ENCODE measurements at places on chromosomes 6 and 20. TPM values are rescaled to one million over a fixed set of nuclear protein-coding genes. Genes with fewer than 3 reads are reported as not detected.

The ADGRF4 gene
- total RNA-seq = not detected

The TBC1D7 gene
- 9.1 TPM for total RNA-seq

The HTR1B gene
- not detected for total RNA-seq

The ZC3H12D gene
- 219 TPM for total RNA-seq

The CCDC170 gene
- not detected for total RNA-seq

The MANEA gene
- total RNA-seq = 6.8 TPM

The LST1 gene
- 42.6 TPM for total RNA-seq

The HLA-DMB gene
- total RNA-seq = 23.3 TPM

GRCh38 chr6:156719395-156719719, 57.8 kb upstream of the ARID1B start:
- peak; percentile 10 for DNase-seq
- peaks cover 14% of the 10 kb centered on the region for H3K4me1 ChIP-seq
- no peaks in the 10 kb centered on the region for H3K27me3 ChIP-seq
- H3K27ac ChIP-seq = peak overlapping the region; percentile 95

DNA sequence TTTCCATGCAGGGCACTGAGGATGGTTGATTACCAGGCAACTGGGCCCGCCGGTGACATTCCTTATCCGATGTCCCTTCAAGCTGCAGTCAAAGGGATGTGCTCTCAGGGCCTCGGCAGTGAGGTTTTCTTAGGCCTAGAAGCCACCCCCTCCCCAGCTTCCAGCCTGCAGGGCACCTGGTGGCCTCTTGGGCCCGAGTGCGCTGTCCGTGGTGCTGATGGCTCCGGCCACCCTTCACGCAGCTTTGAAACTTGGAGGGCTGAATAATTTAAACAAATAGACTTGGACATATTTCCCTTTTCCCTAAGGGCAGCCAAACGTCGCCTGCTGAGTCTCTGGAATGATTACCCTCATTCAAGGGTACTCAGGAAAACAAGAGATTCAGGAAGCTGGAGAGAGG, 8.9 kb upstream of the MLN start:
- no peak for DNase-seq
- no peak overlapping the region for H3K4me3 ChIP-seq
- peaks cover 68% of the 10 kb centered on the region for H3K27me3 ChIP-seq
- peaks cover 3% of the 10 kb centered on the region for H3K36me3 ChIP-seq
- H3K4me1 ChIP-seq = peaks cover 10% of the 10 kb centered on the region

DNA sequence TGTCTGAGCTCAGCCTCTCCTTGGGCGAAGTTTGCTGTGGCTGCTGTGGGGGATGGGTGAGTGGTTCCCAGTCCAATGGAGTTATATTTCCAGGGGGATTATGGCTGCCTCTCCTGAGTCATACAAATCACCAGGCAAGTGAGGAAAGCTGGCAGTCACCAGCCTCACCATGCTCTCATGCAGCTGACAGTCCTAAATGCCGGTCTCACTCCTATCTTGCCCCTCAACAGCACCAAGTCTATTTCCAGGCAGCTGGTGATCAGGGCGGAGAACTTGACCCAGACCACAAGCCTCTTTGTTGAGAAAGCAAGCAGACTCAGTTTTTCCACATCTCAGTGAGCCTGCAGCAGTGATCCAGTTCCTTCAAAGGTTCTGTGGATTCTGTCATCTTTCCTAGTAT, 98.9 kb downstream of the TBC1D32 start:
- no peak for DNase-seq
- H3K27ac ChIP-seq = no peak overlapping the region
- no peaks in the 10 kb centered on the region for H3K27me3 ChIP-seq
- H3K4me3 ChIP-seq = no peak overlapping the region
- H3K4me1 ChIP-seq = no peaks in the 10 kb centered on the region
- peaks cover 5% of the 10 kb centered on the region for H3K36me3 ChIP-seq

DNA sequence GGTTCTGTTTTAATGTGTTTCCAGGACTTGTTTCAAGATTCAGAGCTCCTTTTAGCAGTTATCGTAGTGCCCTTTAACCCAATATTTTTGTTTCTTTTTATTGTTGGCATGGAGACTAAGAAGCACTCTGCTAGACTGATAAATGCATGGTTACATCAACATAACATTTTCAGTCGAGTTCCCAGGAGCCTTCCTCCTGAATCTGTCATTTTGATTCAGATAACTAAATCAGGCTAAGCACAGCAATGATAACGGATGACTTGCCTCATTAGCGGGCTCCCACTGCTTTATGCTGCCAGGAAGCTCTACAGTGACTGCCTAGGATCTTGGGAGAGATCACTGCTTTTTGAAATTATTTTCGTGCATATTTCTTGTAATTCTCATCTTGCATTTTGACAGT, 772.8 kb upstream of the GJE1 start:
- no peak for DNase-seq
- no peak overlapping the region for H3K27ac ChIP-seq
- peaks cover 11% of the 10 kb centered on the region for H3K4me1 ChIP-seq
- H3K36me3 ChIP-seq = no peaks in the 10 kb centered on the region
- H3K27me3 ChIP-seq = no peaks in the 10 kb centered on the region
- H3K4me3 ChIP-seq = no peak overlapping the region

DNA sequence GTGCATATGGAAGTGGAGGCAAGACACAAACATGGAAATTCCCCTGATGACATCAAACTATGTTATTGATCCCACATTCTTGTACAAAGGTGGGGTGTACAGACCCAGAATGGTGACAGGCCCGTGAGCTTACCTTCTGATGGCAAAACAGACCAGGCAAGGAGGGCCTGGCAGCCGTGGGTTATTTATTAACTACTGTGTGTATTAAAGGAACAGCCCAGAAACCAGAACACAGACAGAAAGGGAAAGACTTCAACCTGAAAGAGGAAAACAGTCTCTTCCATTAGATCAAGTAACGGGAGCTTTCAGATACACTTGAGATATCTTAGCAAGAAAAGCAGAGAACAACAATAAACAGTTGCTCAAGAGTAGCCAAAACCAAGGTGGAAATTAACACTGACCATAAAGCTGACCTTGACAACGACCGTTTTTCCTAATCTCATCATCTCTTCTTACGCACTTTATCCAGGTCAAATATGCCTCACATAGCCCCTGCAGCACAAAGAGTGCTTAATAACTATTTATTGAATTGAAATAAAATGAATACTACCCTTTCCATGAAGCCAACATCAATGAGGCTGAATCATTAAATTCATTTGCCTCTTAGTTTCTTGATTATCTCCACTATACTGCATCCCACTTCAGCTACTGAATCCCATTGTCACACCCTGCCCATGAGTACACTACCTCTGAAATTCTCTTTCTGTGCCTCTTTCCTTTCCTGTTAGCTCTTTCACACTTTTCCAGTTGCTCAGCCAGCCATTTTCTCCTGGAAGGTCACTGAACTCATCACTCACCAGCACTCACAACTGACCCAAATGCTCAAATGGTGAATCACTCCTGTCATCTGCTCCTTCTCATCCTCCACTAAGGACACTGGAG, 67.4 kb downstream of the MOXD1 start:
- H3K36me3 ChIP-seq = no peaks in the 10 kb centered on the region
- peaks cover 57% of the 10 kb centered on the region for H3K27me3 ChIP-seq
- no peak overlapping the region for H3K4me3 ChIP-seq
- no peak overlapping the region for H3K27ac ChIP-seq

DNA sequence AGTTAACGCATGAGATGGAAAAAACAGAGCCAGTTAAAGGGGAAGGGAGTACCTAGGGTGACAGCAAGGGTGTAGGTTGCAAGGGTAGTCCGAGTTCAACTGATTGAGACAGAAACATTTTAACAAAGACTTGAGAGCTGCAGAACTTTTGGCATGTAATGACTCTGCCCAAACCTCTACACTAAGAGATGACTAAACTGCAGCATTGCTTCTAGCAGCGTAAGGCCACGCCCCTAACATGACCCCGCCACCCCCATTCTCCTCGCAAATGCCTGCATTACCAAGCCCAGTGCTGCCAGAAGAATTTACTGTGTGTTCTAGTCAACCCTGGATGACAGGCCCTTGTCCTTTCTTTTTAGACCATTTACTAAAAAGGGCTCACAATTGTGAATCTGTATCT, 6.3 kb upstream of the HINT3 start:
- peaks cover 43% of the 10 kb centered on the region for H3K27me3 ChIP-seq
- no peak for DNase-seq
- H3K36me3 ChIP-seq = peaks cover 9% of the 10 kb centered on the region
- no peak overlapping the region for H3K4me3 ChIP-seq
- no peak overlapping the region for H3K27ac ChIP-seq
- peaks cover 15% of the 10 kb centered on the region for H3K4me1 ChIP-seq

GRCh38 chr6:142796571-142796970, 148.4 kb downstream of the HIVEP2 start:
- no peak for DNase-seq
- H3K4me1 ChIP-seq = peaks cover 44% of the 10 kb centered on the region

DNA sequence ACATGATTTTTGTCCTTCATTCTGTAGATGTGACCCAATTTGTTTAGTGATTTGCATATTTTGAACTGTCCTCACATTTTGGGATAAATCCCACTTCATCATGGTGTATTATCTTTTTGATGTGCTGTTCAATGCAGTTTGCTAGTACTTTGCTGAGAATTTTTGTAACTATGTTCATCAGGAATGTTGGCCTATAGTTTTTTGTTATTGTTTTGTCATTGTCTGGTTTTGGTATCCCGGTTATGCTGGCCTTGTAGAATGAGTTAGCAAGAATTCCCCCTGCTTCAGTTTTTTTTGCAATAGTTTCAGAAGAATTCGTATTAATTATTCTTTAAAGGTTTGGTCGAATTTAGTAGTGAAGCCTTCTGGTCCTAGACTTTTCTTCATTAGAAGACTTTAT, 11.9 kb downstream of the KIF25 start:
- H3K27ac ChIP-seq = no peak overlapping the region
- H3K4me1 ChIP-seq = no peaks in the 10 kb centered on the region
- DNase-seq = no peak
- no peak overlapping the region for H3K4me3 ChIP-seq

DNA sequence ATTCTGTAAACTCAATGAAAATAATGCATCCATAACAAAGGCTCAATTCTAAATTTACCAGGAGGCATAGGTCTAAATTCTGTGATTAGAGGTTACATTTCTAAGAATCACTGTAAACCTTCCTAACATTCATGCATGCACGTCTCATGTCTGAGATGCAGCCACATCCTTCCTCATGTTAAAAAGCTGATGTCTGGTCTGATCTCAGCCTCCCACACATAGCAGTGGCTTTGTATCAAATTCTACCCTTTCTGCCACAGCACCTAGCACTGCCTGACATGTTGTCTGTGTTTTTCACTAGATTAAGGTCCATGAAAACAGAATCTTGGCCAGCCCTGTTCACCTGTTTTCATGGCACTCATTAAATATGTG, 171.1 kb downstream of the WDR27 start:
- H3K4me1 ChIP-seq = peaks cover 13% of the 10 kb centered on the region
- peaks cover 4% of the 10 kb centered on the region for H3K36me3 ChIP-seq
- no peak for DNase-seq
- peak overlapping the region; percentile 68 for H3K4me3 ChIP-seq
- peak overlapping the region; percentile 92 for H3K27ac ChIP-seq

DNA sequence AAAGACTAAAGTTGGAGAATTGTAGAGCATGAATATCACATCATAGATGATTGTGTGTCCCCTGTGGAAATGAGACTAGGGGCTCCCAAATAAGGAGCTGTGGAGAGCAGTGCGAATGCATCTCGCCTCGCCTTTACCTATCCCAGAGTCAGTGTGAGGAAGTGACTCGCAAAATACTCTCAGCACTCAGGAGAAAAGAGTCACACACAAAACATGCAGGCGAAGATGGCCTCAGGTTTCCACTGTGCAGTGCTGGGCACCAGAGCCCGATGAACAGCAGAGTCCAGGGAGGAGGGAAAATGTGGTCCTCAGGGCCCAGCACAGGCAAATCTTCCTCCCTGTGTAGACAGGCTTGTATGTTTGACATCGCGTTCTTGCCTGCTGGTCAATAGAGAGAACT, 126.5 kb upstream of the AFDN start:
- peak overlapping the region; percentile 79 for H3K27ac ChIP-seq
- H3K4me3 ChIP-seq = no peak overlapping the region
- H3K4me1 ChIP-seq = peaks cover 18% of the 10 kb centered on the region
- no peak for DNase-seq

- peaks cover 39% of the 10 kb centered on the region for H3K4me1 ChIP-seq
- peaks cover 4% of the 10 kb centered on the region for H3K27me3 ChIP-seq
- peak; percentile 38 for DNase-seq
- H3K4me3 ChIP-seq = peak overlapping the region; percentile 98
- peak overlapping the region; percentile 98 for H3K27ac ChIP-seq
Observed at GRCh38 chr20:51542033-51542570, 417 bp downstream of the NFATC2 start.

DNA sequence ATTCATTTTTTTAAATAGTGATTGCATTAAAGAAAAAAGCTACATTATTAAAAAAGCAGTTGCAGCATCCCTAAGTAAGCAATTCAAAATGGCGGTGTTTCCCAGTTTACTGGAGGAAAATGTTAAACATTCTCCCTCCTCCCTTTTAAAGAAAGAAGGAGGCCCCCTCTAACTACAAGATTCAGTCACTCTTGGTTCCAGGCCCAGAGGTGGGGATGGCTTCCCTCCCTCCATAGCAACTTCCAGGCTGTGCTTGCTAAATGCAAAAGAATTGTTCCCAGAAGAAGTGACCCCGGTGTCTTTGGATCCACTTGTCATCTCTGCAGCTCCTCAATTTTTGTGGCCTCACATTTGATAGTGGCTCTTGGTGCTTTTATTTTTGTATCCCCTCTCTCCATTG, 165.9 kb downstream of the SOBP start:
- H3K4me1 ChIP-seq = peaks cover 20% of the 10 kb centered on the region
- peaks cover 6% of the 10 kb centered on the region for H3K36me3 ChIP-seq
- DNase-seq = no peak
- H3K27me3 ChIP-seq = peaks cover 19% of the 10 kb centered on the region

DNA sequence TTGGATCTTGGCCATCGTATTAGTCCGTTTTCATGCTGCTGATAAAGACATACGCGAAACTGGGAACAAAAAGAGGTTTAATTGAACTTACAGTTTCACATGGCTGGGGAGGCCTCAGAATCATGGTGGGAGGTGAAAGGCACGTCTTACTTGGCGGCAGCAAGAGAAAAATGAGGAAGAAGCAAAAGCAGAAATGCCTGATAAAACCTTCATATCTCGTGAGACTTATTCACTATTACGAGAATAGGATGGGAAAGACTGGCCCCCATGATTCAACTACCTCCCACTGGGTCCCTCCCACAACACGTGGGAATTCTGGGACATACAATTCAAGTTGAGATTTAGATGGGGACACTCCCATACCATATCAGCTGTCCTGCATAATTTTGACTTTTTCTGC, 20.1 kb upstream of the REPS1 start:
- H3K27me3 ChIP-seq = peaks cover 7% of the 10 kb centered on the region
- no peak overlapping the region for H3K27ac ChIP-seq
- no peaks in the 10 kb centered on the region for H3K4me1 ChIP-seq
- H3K36me3 ChIP-seq = peaks cover 6% of the 10 kb centered on the region

GRCh38 chr6:143940011-143940597, 68.0 kb downstream of the PLAGL1 start:
- DNase-seq = peak; percentile 24
- peaks cover 9% of the 10 kb centered on the region for H3K4me1 ChIP-seq
- H3K27me3 ChIP-seq = no peaks in the 10 kb centered on the region

DNA sequence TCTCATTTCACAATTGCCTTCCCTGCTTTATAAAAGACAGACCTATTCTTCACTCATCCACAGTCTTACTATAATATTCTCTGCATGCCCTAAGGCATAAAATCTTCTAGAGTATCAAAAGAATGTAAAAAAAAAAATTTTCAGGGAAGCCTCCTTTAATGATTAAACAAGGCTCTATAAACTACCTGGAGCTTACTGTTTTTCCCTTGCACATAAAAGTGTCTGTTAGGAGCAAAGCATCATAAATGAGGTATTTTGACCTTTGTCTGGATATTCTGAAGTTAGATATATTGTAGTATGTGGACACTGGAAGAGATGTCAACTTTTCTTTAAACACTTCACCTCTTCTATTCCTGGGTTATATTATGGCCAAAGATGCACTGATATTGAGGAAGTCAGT, 97.5 kb downstream of the ARHGAP18 start:
- H3K36me3 ChIP-seq = peaks cover 6% of the 10 kb centered on the region
- H3K27me3 ChIP-seq = no peaks in the 10 kb centered on the region
- no peak overlapping the region for H3K4me3 ChIP-seq
- H3K4me1 ChIP-seq = peaks cover 2% of the 10 kb centered on the region

Measured in T-helper 17 cell (primary cell).